ENCODE measurements at places on chromosomes 5 and 9.

DNA sequence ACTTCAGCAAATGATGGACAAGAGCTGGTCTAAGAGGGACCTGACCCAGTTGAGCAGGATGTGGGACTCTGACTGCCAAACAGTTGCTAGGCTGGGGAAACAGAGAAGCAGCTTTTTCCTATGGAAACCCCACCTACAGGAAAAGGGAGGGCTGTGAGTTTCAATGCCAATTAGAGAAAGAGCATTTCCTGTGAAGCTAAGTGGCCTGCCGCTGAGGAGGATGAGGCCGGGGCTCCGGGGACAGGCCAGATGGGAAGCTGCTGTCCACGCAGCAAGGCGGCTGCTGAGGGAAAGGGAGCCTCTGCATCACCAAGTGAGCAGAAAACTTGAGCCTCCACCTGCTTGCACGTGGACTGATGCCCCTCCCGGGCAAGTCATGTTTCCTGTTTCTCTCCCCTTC, at the start of gene PCDH12:
TSS of gene PCDH12 (minus strand) at position 90 of the 400 bp plus-strand sequence. CDS start 351 bp downstream, outside the sequence.
- peak; percentile 17 for DNase-seq

DNA sequence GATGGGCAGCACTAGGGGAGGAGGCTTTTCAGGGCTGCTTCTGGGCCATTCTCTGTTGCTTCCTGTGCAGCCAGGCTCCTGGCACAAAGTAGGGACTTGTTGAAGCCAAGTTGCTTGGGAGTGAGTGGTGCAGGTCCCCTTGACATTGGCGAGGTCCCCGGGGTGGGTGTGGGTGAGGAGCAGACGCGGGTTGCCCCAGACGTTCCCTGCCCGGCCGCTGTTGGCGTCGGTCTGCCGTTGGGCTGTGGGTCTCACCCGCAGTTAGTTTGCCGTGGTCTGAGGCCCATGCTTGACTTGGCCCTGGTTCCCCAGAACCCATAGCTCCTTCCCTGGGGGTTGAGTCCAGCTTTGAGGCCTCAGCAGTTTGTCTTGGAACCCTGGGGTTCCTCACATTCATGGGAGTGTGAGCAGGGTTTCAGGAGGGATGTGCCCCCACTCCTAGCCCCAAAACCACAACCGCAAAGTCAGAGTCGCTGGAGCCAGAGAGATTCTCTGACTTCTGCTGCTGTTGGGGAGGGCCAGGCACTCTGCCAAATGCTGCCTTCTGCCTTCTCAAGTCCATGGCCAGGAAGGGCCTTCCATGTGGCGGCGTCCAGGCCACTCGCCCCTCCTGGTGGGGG, 77.5 kb downstream of the RXRA start:
- DNase-seq: peak; percentile 83

DNA sequence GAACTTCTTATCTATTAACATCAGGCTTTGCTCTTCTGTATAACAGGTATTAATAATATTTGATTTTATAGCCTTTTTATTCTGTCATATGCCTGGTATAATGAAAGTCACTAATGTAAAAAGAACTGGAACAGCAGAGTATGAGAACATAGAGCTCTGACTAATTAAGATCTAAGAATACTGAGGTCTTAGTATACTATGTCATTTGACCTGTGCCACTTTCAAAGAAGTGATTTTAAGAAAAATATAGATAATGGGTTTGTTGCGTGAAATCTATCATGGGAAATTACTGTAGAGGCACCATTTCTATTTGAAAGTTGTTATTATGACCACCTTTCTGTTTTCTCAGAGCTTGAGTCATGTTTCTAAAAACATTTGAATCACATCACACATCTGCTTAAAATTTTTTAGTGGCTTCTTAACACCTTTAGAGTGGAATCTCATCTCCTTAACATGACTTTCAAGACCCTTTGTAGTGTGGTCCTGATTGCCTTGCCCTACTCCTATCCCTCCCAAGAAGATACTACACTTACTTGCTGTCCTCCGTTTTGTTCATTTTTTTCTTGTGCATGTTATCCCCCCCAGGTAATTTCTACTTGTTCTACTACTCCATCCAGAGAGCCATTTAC, 14.3 kb downstream of the WDR36 start:
- DNase-seq: no peak

GRCh38 chr9:89676281-89676680, 71.5 kb downstream of the GADD45G start:
- peak; percentile 96 for DNase-seq

DNA sequence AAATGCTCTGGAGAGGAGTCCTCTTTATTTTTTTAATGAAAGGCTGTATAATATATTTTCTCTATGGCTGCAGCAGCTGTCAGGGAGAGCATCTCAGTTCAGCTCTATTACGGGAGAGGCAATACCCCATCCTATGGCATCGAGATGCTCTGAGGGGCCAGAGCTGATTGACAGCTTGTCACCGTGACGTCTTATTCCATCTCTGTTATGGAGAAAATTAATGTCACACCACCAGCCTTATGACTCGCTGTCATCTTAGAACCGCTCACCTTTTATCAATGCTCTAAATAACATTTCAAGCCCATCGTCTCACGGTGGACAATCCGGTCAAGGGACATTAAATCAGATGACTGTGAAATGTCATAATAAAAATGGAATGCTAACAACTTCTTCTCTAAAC, 273.5 kb downstream of the SLF1 start:
- no peak for DNase-seq

- DNase-seq: peak; percentile 41
Measured at GRCh38 chr5:78547731-78548615, 100.6 kb downstream of the LHFPL2 start.

GRCh38 chr5:140035881-140036280, 7.2 kb downstream of the NRG2 start:
- DNase-seq: no peak

- DNase-seq: no peak
Measured at GRCh38 chr5:149603210-149603609, 21.9 kb downstream of the ARHGEF37 start.

- no peak for DNase-seq
Measured at GRCh38 chr5:180832638-180833068, 28.4 kb downstream of the ZFP62 start.

DNA sequence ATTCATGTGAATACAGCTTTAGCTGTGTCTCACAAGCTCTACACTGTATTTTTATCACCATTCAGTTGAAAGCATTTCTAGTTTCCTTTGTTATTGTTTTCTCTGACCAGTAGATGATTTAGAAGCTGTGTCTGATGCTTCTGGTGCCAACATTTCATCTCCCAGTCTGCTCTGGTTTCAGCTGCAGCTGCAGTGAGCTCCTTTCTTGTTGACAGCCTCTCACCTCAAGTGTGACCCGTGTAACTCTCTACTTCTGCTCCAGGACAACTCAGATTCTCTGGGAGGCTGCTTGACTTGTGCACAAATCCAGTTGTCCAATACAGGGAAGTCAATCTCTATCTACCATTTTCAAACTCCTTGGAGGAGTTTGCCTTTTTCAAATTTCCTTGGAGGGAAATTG, 504.8 kb downstream of the DIRAS2 start:
- no peak for DNase-seq

GRCh38 chr5:136034492-136034891, 5.7 kb downstream of the TGFBI start:
- DNase-seq: no peak

DNA sequence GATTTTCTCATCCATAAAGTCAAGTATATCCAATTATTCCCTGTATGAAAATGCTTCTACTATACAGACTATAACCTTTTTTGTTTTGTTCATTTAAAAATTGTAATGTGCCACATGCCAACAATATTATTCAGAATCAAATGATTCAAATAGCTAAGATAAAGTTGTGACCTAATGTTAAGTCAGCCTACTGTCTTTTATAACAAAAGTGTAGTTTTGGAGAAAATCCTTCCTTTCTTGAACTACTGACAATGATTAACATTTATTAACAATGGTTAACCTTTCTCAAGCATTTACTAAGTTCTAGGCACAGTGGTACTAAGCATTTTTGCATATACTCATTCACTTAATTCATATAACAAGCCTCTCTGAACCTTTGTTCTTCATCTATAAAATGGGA, 25.0 kb downstream of the CSF2 start:
- DNase-seq: no peak

DNA sequence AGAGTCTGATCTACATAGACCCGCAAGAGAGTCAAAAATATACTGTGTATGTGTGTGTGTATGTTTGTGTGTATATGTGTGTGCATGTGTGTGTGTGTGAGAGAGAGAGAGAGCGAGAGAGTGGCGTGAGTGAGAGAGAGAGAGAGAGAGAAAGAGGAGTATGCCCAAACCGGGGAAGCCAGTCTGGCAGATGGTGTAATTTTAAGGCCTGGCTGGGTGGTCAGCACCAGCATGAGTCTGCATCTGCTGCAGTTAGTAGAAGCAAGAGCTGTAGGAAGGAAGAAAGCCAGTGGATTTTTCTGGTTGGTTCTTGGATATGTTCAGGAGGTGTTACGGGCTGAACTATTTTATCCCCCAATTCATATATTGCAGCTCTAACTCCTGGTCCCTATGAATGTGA, 75.2 kb downstream of the ACTBL2 start:
- no peak for DNase-seq

GRCh38 chr5:20572614-20573013, 584.6 kb upstream of the CDH18 start:
- DNase-seq: no peak

GRCh38 chr5:139178935-139179334, 19.2 kb downstream of the SIL1 start:
- DNase-seq: peak; percentile 89

- DNase-seq: no peak
Measured at GRCh38 chr9:73775757-73776156, 624.1 kb downstream of the ANXA1 start.

All from thyroid gland (tissue), 4 donors.